ENCODE measurements at places on chromosomes 2 and 18.
A peak's percentile ranks its signal among the peaks of the same experiment; 100 is the strongest.

DNA sequence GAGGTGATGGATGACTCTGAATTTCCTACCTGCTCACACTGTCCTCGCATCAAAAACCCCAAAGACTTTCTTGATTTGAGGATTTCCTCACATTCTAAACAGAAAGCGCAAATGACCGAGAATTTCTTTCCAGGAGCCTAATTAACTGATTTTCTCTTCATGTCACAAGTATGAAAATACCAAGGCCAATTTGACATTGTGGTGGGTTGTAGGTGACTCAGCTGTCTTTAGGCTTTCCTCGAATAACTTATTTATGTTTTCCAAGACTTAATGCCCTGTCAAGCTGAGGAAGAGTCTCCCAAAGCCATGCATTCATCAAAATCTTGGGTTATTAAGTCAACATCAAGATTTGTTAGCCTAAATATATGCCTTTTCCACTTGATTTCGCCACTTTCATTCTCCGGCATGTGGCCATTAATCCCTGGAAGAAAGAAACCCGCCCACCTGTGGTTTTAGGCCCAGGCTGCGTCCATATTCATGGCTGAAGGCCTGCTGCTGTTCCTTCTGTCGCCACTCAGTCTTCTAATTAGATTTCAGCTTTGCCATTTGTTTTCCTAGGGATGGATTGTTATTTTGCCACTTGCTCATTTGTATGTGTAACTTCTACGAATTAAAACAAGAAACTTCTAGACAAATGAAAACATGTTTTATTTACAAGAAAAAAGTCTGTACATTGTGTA is 84.9 kb downstream of the ST6GAL2 start:
- DNase-seq, result no peak

GRCh38 chr2:60882971-60883753 is 1.8 kb downstream of the REL start:
- peak; percentile 56 for DNase-seq

DNA sequence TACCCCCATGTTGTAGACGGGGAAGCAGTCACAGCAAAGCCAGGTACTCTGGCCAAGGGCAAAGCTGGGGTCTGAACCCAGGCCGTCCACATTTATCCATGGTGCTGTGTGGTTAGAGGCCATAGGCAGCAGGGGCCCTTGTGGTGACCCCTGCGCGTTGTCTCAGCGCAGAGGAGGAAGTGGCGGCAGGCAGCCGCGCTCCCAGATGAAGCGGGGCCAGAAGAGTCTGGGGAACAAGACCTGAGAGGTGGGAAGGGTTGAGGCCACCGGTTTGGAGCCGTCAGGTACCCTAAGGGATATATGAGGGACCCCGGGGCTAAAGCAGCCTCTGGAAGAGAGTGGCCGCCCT is 770 bp downstream of the ZNF396 start:
- peak; percentile 26 for DNase-seq

DNA sequence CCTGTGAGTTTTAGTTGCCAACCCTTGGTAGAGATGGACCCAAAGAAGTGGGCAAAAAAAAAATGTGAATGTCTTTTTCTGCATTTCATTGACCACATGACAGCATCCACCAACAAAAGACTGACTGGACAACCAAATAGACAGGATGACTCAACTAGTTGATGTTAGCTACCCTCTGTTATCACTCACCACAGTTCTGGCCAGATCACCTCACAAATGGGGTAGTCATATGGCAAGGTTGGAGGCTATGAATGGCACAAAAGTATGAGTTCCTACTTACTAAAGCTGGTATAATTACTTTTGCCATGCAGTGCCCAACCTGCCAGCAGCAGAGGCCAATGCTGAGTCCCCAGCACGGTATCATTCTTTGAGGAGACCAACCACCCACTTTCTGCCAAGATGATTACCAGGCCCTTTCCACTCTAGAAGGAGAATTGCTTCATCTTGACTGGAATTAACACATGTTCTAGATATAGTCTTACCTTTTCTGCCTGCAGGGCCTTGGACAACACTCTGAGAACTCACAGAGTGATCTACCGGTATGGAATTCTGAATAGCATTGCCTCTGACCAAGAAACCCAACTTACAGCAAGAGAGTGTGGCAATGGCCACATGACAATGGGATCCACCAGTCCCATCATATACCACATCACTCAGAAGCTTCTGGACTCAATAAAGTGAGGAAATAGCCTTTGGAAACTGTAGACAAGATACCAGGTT is 20.1 kb upstream of the TCF7L1 start:
- no peak for DNase-seq

GRCh38 chr2:17519486-17519885 is 1.2 kb upstream of the RAD51AP2 start:
- DNase-seq, result no peak

GRCh38 chr18:22932885-22933205 is 283 bp upstream of the RBBP8 start:
- no peak for DNase-seq

DNA sequence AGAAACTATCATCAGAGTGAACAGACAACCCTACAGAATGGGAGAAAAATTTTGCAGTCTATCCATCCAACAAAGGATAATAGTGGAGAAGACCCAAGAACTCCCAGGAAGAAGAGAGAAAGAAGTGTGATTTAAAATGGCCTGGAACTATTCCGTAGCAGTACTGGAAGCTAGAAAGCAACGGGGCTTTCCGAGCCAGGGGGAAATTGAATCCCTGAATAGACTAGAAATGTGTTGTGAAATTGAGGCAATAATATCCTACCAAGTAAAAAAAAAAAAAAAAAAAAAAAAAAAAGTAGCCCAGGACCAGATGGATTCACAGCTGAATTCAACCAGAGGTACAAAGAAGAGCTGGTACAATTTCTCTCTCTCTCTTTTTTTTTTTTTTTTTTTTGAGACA is 69.3 kb downstream of the FARP2 start:
- DNase-seq, result no peak

- DNase-seq, result no peak
These were observed 83.4 kb downstream of the MYCN start for GRCh38 chr2:16023506-16024360.

GRCh38 chr2:8344144-8345097 is 337.4 kb upstream of the ID2 start:
- no peak for DNase-seq

Measured in hematopoietic multipotent progenitor cell treated with erythropoietin and hydrocortisone succinate and interleukin-3 and kit ligand, for 8 days (in vitro differentiated cells).